DMS153 (cell line): ENCODE measurements at places on chromosomes 3 and 15.

GRCh38 chr15:89089316-89090230, 1.3 kb downstream of the ABHD2 start:
- no peak for DNase-seq

DNA sequence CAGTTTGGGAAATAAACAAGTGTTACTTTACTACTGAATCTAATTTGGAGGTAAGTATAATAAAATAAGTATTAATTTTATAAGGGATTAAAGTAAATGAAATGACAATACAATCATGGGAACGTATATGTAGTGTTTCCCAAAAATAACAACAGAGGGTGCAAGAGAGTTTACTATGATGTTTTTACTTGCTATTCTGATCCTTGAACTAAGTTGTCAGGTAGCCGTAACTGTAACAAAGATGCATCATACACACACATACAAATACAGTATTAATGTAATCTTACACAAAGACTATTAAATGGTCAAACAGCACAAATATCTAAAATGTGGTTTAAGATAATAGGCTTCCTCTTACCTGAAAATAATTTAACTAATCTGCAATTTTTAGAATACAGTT, 311.4 kb downstream of the TBC1D5 start:
- no peak for DNase-seq

GRCh38 chr3:151987893-151988292, 114.5 kb downstream of the SUCNR1 start:
- DNase-seq = no peak

DNA sequence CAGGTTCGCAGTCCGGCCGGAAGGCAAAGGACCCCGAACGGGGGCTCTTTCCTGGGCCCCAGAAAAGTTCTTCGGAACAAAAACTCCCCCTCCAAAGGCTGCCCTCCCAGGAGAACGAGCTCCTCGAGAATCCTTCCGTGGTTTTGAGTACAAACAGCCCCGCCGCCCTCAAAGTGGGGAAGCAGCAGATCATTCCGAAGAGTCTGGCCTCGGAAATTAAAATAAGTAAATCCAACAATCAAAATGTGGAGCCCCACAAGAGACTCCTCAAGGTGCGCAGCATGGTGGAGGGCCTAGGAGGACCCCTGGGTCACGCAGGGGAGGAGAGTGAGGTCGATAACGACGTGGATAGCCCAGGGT, 1.3 kb downstream of the ARHGEF26 start:
- DNase-seq = no peak

DNA sequence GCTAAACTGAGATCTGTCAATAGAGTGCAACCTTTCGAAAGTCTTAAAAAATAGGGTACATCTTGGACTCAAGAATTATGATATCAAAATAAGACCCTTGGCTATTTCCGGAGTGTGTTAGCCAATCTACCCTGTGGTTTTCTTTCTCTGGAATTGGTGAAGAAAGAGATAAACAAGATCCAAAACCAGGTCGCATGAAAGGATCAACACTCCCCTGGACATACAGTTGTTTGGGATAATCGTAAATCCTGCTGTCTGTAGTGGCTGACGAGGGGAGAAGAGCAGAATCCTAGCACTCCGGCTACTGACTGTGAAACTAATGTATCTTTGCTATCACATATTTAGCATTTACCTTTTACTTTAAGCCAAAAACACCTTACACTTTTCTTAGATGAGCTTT, 30.9 kb downstream of the FNDC3B start:
- no peak for DNase-seq

GRCh38 chr3:102791641-102792589, 357.1 kb downstream of the ZPLD1 start:
- DNase-seq = no peak

DNA sequence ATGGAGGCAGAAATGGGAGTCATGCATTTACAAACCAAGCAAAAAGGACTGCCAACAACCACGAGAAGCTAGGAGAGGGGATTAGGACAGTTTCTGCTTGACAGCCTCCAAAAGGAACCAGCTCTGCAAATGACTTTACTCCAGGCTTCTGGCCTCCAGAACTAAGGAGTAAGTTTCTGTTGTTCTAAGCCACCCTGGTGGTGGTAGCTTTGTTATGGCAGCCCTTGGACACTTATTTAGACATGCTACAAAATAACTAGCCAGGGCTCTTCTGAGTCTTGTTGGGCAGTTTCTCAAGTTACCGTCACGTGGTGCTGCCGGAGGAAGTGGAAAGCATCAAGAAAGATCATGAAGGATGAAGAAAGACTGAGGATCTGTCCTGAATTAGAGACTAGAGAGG, 386.5 kb downstream of the LRTM1 start:
- DNase-seq = no peak

DNA sequence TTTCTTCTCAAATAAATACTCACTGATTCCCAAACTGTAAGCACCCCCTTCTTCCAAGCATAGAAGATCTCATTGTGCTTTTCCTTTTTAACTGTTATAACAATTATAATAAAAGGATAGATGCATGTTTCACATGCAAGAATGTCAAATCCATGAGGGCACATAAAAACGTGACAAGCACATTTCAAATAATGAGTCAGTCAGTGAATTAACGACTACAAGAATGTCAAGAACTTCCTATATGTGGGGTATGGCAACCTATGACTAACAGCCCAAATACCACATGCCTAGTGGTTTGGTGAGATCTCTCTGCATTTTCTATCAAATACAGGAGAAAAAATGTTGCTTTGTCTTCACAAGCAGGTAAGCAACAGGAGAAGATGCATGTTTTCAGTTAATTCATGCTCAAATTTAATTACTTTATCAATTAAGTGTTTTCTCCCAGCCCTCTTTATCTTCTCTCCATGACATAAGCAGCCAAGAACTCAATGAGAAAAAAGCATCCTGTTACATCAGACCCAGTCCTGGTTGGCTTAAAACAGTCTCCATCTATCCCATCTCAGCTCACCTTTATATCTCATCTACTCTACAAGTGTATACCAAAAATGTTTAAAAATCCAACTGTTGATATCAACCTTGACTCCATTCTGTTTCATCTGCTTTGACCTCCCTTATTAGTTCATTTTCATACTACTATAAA, 181.5 kb upstream of the LMCD1 start:
- DNase-seq = no peak

DNA sequence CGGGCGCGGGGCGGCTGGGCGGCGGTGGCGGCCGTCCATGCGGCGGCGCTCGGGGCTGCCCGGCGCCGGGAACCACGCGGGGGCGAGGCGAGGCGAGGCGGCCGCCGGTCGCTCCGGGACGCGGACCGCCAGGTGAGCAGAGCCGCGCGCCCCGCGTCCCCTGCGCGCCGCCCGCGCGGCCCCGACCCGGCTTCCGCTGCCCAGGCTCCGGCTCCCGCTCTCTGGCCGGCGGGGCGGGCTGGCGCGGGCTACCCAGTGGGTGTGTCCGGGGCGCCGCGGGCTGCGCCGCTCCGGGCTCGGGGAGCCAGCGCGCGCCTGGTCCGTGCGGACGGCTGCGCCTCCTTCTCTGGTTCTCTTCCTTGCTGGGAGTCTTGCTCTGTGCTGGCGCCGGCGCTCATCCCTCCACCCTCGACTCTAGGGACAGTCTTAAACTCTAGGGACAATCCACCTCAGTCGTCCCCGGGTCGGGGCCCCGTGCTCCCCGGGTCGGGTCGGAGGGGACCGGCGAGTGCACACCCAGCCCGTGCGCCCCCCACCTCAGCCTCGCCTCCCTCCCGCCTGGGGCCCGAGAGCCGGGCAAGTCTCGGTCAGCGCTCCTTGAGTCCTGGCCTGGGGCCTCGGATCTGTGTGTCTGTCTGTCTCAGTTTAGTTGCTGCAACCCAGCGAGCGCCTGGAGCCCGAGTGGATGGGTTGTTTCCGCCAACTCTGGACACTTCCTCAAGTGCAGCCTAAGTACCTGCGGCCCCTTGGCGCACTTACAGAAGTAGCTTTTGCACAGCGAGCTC, 488 bp downstream of the THSD4 start:
- DNase-seq = no peak

DNA sequence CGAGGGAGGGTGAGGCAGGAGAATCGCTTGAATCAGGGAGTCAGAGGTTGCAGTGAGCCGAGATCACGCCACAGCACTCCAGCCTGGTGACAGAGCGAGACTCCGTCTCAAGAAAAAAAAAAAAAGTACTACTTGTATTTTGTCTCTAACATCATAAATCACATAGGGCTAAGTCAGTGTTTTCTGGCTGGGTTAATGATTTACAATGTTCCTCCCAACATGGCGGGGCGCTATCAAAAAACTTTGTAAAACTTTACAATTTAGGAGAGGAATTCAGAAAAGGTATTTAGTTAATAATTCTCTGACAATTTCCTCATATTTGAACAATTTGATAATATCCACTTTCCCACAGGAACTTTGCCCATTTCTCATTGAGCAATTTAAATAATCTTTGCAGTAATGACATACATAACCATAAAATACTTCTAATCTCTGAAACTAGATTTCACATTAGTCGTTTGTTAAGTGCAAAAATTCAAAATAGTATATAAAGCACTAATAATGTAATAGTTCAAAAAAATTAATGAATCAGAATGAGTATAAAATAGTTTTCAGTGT, 26.6 kb upstream of the B3GNT5 start:
- no peak for DNase-seq

GRCh38 chr3:131705558-131706051, 202.8 kb upstream of the MRPL3 start:
- DNase-seq = no peak

DNA sequence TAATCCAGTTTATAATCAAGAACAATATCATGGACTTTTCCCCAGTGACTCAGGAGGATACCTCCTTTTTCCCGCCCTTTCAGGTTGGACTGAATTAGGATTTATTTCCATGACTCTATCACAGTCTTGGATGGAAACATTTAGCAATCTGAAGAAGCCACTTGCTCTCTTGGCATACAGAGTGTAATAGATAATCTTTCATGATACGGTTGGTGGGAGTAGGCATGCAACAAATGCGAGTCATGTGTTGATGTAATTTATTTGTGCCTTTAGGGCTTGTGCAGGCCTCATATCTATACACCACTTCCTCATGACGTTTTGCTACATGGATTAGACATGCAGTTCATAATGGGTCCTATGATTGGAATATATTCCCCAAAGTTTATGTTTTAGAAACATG, 54.2 kb upstream of the MCTP2 start:
- DNase-seq = no peak

DNA sequence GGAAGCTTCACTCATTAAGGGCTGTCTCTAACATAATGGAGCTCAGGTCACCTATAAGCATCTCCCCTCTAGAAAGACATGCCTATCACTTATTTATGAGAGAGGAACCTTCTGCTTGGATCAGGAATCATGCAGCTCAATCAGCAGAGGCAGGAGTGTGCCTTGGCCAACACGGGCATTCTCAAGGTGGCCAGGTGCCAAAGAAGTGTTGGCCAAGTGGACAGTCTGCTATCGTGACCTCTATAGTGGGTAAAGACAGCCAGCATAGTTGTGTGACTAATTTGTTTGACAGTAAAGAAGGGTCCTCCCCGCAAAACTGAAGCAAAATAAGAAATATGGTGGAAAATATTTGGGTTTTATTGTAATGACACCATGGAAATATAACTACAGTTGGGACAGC, 14.7 kb upstream of the AGTR1 start:
- no peak for DNase-seq

- peak; percentile 29 for DNase-seq
Observed at GRCh38 chr15:40782609-40783227, 12.9 kb downstream of the C15orf62 start.

- no peak for DNase-seq
Observed at GRCh38 chr3:184186902-184187207, 856 bp downstream of the ABCF3 start.

- DNase-seq = no peak
Observed at GRCh38 chr3:95899494-95899893, 914.9 kb upstream of the EPHA6 start.

GRCh38 chr3:187899246-187899645, 154.0 kb upstream of the BCL6 start:
- no peak for DNase-seq
